ENCODE measurements at places on chromosomes 6 and 20.
A peak's percentile ranks its signal among the peaks of the same experiment; 100 is the strongest.

DNA sequence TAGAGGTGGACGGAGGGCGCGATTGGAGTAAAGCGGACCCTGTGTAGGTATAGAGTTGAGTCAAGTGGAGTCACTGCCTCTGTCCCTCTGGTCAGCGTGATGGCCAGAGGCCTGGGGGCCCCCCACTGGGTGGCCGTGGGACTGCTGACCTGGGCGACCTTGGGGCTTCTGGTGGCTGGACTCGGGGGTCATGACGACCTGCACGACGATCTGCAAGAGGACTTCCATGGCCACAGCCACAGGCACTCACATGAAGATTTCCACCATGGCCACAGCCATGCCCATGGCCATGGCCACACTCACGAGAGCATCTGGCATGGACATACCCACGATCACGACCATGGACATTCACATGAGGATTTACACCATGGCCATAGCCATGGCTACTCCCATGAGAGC is 479 bp downstream of the SLC39A7 start:
- no peak for DNase-seq

DNA sequence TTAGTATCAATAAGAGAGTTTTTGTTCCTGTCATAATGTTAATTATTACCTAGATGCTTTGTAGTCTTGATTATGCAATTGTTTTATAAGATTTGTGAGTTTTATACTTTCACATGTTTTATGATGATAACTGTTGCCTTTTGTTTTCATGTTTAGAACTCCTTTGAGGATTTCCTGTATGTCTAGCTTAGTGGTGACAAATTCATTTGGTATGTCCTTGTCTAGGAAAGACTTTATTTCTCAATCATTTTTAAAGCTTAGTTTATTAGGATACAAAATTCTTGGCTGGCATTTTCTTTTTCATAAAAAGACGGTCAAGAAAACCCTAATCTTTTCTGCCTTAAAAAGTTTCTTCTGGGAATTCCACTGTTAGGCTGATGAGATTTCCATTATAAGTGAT is 849.9 kb upstream of the EYS start:
- DNase-seq: no peak

GRCh38 chr20:13105039-13105438 is 96.3 kb downstream of the SPTLC3 start:
- no peak for DNase-seq

- no peak for DNase-seq
Measured at GRCh38 chr20:61042506-61043385, 209.3 kb upstream of the CDH4 start.

DNA sequence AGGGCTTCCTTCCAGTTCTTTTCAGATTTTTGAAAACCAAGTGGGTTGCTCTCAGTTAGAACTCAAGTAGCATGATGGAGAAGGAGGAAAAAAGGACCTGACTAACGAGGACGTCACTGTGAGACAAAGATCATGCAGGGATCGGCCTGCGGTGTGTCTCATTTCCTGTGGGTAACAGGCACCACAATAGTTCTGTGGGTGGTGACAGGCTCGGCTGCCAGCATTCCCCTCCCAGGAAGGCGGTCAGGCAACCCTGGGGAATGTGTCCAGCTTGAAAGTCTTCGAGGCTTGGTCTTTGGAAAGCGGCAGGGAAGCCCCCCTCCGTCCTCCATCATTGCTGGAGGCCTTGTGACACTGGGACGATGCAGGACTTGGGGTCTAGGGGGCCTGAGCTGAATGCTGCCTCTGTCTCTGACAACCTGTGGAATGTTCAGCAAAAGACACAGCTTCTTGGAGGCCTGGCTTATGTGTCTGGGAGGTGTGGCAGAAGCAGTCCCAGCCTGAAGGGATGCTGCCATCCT is 121.0 kb downstream of the BCAS1 start:
- DNase-seq: peak; percentile 93

DNA sequence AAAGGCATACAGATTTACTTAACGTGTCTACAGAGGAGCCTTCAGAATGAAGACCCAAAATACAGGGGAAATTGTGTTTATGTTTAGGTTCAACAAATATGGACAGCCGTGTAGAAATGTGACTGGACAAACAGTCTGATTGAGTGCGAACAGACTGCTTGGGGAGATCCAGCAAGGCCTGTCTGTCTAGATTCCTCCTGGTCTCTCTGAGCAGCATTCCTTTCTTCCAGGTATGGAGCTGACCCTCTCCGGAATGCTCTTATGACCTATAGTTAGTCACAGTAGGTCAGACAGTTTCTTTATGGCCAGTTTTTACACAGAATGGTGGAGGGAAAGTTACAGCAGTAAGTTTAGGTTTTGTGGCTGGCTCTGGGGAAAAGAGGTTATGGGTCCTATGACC is 9.0 kb downstream of the RIN2 start:
- no peak for DNase-seq

DNA sequence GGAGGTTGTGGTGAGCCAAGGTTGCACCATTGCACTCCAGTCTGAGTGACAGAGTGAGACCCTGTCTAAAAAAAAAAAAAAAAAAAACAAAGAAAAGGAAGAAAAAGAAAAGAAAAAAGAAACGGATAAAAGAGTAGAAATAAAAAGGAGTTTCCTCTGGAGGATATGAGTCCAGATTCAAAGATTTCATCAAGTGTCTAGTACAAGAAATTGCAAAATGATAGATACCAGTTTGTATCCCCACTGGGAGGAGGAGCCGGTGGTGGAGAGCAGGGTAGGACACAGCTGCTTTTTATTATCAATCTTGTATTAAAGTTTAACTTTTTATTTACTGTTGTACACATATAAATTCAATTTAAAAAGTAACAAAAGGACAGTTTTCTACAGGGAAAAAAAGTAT is 113.9 kb downstream of the BMP7 start:
- no peak for DNase-seq

GRCh38 chr20:7627734-7628663 is 312.3 kb downstream of the HAO1 start:
- DNase-seq: peak; percentile 7

DNA sequence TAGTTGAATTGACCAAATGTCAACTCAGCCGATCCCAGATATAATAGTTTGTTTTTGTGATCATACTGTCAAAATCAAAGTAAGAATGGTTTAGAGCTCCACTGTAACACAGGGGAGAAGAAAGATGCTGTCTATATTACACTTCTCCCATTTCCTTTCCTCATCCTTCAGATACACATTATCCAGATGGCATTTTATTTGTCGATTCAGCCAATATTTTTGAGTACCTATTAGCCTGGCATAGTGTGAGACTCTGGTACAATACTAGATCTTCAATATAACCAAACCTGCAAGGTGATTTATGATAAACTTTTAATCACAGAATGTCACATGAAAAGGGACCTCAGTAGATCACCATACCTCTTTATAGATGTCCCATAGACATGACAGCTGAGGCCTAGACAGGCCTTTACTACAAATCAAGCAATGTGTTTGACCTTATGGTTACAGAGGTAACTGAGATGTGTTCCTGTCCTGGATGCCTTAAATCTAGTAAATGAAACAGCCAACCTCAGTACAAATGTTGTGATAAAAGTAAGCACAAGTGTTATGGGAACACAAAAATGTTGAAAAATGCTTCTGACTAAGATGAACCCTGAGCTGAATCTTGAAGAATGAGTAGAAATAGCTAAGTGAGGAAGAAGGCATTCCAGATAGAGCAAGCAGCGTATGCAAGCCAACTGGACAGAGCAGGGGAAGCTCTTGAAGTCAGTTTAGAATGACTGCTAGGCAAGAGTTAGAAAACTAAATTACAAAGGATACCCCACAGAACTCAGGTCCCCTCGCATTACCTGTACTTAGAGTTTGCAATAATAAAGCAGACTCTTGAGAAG is 1.9 kb downstream of the FBXO9 start:
- DNase-seq: peak; percentile 43

DNA sequence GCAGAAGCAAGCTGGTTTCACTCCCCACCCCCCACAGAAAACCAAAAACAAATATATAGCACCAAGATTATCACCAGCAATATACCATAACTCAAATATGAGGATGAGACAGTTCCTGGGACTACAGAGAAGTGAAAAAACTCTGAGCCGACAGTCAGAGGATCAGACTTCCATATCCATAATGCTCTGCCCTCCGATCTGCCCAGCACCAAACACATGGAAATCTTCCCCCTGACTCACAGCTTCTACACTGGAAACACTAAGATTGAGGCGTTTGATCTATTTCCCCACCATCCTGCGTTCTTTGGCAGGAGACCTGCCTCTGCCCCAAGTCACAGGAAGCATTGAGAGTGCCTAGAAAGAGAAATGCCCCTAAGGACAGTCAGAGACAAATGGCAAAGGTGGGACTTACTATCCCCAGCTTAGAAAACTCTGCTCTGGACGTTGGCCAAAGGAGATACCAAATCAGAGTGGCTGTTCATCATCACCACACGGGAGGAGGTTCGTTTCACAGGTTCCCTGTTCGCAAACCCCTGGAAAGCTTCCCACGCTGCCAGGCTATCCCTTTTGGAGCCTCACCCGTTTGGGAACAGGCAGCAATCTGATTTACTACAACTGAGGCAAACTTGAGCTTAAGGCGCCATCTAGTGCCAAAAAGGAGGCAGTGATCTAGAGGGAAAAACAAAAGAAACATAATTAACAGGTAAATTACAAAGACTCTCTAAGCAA is 48.7 kb upstream of the SRSF6 start:
- DNase-seq: peak; percentile 60

- DNase-seq: no peak
Measured at GRCh38 chr20:18567739-18568091, 483 bp downstream of the SMIM26 start.
